ENCODE measurements at places on chromosomes 6 and 20. TPM values are rescaled to one million over a fixed set of nuclear protein-coding genes. Genes with fewer than 3 reads are reported as not detected.

STK38 gene
- 105 TPM for total RNA-seq

ADGRB3 gene
- total RNA-seq = not detected

SLC32A1 gene
- total RNA-seq = not detected

HMGN4 gene
- total RNA-seq = 55.7 TPM

CPXM1 gene
- total RNA-seq = 1.5 TPM

PRR18 gene
- not detected for total RNA-seq

FAM83B gene
- total RNA-seq = not detected

VSX1 gene
- total RNA-seq = not detected

LIN28B gene
- not detected for total RNA-seq

GRCh38 chr6:101439790-101440189 is 46.3 kb downstream of the GRIK2 start:
- no peak for DNase-seq

- DNase-seq = no peak
Observed at GRCh38 chr6:154956771-154957522, 38.2 kb upstream of the TIAM2 start.

DNA sequence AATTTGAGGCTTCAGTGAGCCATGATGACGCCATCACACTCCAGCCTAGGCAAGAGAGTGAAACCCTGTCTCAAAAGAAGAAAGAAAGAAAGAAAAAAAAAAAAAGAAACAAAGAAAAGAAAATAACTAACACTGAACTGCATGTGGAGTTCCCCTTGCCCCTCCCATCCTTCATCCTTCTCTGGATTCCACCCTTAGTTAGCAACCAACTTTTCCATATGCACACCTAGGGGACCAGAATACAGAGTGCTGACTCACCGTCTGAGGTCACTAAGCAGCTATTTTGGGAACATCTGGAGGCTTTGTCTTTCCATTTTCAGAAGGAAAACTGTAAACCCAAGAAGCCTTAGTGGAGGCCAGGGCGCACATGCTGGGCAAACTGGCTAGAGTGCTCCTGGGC is 257.4 kb downstream of the MAFB start:
- DNase-seq = no peak

GRCh38 chr20:37901240-37901639 is 1.7 kb upstream of the VSTM2L start:
- no peak for DNase-seq

- DNase-seq = no peak
Observed at GRCh38 chr6:10141746-10142443, 273.0 kb downstream of the TFAP2A start.

GRCh38 chr20:19903168-19903811 is 113.9 kb upstream of the NAA20 start:
- peak; percentile 39 for DNase-seq

GRCh38 chr6:134315974-134316441 is 1.9 kb downstream of the SGK1 start:
- peak; percentile 13 for DNase-seq

DNA sequence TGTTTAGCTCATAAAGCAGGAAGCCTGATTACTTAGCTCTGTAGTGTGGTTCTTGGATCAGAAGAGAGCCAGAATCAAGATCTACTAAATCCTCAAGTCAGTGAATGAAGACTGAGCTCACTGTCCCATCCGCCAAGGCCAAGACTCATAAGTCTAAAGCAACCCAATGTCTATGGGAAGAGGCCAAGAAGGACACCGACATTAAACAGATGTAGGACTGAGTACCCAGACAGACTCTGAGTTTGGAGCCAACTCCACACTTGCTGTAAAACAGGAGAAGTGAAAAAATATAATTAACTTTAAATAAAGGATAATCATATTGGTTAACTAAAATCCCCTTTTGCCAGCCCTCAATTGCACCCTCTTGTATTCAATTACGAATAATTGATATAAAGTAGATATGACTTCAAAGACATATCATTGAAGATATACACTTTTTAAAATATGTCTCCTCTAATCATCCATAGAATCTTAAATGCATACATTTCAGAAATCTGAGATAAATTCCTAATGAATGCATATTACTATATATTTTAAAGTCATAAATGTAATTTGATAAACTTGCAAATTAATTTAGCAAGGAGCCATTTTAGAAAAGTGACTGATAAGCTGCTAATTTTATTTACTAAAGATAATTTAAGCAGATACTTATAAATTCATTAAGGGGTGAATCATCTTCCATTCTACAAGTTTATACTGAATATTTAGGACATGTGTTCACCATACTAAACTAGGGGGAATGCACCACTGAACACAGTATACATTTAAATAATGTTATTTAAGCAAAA is 617.0 kb upstream of the ARID1B start:
- no peak for DNase-seq

- no peak for DNase-seq
Observed at GRCh38 chr20:40703975-40704530, 15.0 kb upstream of the MAFB start.

GRCh38 chr6:139943391-139943790 is 568.9 kb upstream of the CITED2 start:
- DNase-seq = no peak
